Hepatic stellate cell (primary cell): ENCODE measurements at places on chromosomes 1 and 21.

DNA sequence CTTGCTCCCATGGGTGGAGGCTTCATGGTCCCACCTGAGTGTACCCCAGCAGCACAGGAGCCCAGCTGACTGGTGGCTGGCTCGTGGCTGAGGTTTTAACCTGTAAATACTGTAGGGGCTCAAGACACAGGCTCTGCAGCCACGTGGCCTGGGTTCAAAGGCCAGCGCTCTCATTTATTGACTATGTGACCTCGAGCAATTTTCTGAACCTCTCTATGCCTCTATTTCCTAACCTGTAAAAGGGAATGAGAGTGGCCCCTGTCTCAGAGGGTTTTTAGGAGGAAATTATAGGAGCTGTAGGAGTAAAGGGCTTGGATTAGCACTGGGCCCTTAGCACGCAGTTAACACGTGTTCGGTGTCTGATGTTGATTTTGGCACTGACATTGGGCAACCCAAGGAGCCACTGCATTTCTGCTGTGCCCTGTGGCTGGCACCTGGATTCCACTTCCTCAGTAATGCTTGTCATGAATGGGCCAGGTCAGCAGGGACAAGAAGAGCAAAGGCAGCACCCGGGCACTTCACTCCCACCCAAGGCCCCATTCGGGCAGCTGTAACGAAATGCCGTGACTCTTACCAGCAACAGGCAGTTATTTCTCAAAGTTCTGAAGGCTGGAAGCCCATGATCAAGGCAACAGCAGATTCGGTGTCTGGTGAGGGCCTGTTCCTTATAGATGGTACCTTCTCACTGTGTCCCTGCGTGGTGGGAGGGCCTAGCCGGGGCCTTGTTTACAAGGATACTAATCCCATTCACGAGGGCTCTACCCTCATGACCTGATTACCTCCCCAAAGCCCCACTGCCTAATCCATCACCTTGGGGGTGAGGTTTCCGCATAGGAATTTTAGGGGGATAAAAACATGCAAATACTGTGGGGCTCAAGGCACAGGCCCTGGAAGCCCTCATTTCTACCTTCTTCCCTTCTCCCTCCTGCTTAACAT, 25.2 kb downstream of the ARHGEF10L start:
- no peak for DNase-seq

GRCh38 chr1:229107972-229108371, 162.9 kb upstream of the RAB4A start:
- DNase-seq, result no peak

- no peak for DNase-seq
Measured at GRCh38 chr1:82392946-82393345, 592.2 kb downstream of the ADGRL2 start.

GRCh38 chr1:26694638-26695355, 1.0 kb upstream of the ARID1A start:
- DNase-seq, result no peak

GRCh38 chr1:84944767-84945486, 51.9 kb upstream of the LPAR3 start:
- peak; percentile 49 for DNase-seq

- no peak for DNase-seq
Measured at GRCh38 chr1:4561205-4561604, 93.2 kb upstream of the AJAP1 start.

DNA sequence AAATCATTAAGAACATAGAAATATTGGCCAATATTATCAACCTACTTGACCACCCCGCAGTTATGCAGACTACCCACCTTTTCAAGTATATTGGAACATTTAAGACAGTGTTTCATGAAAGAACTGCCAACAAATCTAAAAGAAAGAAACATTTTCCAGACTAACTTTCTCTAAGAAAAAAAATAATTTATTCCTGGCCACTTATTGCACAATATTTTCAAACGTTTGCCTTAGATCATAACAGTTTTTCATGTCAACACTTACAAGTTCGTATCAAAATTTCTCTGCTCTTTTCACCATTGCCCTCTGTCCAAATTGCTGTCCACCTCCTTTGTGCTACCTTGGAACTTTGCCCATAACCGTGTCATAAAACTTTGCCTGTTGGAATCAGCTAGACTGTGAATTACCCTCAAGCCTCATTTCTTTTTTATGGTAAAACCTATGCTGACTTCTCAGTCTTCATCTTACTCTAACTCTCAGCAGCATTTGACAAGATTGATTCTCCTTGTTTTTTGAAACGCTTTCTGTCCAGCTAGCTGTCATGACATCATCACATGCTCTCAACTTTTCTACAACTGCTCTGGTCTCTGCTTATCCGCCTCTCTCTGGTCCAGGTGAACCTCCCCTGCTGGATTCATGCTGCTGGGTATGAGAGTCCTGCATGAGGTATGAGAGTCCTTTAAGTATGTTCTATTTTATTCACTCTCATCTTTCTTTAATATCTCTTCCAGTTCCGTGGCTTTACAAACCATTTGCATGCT, 92.8 kb upstream of the CHRM3 start:
- no peak for DNase-seq

GRCh38 chr1:204831186-204831585, 39.5 kb upstream of the NFASC start:
- DNase-seq, result no peak

DNA sequence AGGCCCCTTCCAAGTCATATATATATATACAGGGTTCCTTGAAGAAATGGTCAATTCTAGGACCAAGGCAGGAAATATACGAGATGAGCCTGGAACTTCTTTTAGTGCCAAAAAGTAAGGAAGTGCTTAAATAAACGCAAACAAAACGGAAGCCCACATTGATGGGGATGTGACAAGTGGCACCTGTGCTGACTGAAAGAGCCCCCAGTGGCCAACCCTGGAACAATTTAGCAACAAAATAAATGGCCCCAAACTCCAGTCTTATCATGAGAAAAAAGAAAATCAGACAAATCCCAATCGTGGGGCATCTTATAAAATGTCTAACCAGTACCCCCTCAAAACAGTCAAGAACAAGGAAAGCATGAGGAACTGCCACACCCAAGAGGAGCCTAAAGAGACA, 17.7 kb downstream of the PLA2G5 start:
- DNase-seq, result no peak

DNA sequence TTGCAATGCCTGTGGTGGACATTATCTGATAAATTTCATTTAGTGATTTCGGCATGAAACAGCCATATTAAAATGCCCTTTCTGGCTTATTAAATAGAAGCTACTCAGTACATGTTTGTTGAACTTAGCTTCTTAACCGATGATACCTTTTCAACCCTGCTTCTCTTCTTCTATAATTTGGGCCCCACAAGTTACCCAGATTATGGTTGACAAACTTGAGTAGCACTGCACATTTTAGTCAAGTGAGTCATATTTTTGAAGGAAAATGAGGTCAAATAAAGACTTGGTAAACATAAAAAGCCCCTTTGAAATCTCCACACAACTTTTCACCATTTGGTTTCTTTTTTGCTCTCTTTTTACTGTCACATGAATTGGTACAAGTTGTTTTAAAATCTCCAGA, 33.8 kb downstream of the GIPC2 start:
- DNase-seq, result no peak

GRCh38 chr21:42093991-42094421, 22.9 kb downstream of the UMODL1 start:
- peak; percentile 94 for DNase-seq

- DNase-seq, result no peak
Measured at GRCh38 chr21:31777857-31778256, 45.9 kb upstream of the SCAF4 start.

DNA sequence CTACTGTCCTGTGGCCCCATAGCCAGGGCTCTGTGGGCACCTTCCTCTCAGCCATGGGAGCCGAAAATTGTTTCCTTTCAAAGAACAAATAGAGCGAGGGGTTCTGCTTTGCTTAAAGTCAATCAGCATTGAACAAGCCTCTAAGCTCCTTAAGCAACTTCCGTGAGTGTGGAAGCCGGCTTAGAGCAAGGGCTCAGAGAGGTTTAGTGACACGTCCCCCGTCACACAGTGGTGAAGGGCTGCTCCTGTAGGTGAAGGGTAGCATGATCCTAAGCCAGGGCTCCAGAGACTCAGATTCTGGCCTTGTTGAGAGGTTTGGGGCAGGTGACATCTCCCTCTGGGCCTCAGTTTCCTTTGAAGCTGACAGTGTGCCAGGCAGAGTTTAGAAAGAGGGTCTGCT, 94.0 kb upstream of the WNT4 start:
- no peak for DNase-seq

DNA sequence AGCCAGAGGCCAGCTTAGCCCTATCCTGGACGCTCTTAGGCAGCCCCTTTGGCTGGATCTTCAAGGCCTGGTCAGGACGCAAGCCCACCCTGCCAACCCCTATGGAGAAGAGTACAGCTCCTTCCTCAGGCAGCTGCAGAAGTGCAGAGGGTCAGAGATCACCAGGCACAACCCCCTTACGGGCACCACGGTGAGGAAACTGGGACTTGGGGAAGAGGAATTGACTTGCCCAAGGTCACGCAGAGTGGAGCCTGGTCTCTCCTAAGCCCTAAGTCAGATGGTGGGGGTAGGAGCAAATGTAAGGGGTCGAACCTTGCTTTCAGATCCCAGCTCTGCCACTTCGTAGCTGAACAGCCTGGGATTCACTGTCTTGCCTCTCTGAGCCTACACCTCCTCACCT, 3.7 kb downstream of the E2F2 start:
- DNase-seq, result no peak

DNA sequence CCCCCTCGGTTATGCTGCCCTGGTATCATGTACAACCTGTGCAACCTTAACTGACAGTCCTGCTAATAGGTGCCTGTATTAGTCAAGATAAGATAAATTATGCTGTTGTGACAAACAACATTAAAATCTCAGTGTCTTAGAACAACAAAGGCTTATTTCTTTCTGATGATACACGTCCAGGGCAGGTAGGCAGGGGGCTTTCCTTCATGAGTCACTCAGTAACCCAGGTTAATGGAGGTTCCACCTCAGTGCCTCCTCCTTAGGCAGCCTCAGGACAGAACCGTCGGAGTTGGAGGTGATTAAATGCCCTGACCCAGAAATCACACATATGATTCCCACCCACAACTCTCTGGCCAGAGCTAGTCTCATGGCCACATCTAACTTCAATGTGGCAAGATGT, 94.6 kb upstream of the CASZ1 start:
- DNase-seq, result no peak

- DNase-seq, result no peak
Measured at GRCh38 chr1:212794561-212795014, 2.9 kb downstream of the TATDN3 start.

DNA sequence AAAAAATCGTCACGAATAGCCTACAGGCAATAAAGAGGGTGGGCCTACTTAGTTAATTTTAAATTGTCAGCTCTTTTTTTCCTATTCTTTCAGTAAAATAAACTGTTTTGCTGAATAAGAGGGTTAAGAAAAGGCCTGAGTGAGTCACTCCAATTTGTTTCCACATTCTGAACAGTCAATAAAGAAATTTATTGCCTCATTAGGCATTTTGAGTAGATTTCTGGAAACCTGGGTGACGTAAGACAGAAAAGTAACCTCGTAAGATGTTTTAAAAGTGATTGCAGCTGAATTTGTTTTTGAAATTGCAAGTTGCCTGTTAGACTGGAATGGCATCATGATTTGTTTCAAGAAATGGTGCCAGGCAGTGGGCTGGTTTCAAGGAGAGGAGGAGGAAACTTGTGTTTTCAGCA, 439.3 kb downstream of the USP25 start:
- no peak for DNase-seq

GRCh38 chr1:16155537-16156410, at the start of gene EPHA2:
Gene EPHA2, minus strand, starts transcription at chr1:16156069. Its CDS starts 137 bp downstream, at chr1:16155932.
- DNase-seq, result peak; percentile 92

DNA sequence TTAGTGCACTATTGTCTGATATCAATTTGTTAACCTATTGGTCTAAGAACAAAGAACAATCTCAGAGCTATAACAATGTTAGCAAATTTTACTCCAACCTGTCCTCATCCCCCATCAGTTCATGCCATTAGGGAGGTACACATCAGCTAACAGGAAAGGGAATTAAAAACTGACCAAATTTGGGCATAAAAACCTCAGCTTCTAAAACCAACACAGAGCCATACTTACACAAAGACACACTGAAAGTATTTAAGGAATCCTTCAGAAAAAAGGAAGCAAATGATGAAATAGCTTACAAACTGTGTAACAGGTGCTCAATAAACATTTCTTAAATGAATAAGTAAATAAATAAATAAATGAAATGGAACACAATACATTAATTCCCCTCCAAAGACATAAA, 89.2 kb downstream of the TTLL7 start:
- DNase-seq, result no peak

DNA sequence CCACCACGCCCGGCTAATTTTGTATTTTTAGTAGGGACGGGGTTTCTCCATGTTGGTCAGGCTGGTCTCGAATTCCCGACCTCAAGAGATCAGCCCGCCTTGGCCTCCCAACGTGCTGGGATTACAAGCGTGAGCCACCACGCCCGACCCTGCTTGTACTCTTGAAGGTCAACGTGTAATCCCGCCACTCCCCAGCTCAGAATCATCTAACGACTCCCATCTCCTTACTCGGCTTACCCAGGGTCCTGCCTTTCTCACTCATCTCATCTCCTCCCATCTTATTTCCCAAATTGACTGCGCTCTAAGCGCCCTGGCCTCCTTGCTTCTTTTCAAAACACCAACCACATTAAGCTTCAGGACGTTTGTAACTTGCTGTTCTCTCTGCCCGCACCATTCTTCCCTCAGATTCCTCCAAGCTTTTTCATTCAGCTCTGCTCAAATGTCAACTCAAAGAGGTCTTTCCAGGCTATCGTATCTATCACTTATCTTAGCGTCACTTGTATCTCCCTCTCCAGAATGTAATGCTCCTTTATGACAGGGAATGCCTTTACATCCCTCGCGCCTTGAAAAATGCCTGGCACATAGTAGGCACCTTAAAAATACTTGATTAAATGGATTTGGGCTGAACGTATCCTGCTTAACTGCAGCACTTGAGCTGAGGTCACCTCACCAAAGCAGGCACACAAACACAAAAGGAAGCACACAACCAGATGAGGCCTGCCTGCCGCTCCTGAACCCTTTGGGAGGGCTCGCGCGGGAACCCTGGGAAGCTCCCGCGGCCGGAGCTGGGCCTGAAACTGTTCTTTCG, 1.4 kb upstream of the USP1 start:
- no peak for DNase-seq

GRCh38 chr1:86231076-86231475, 74.5 kb upstream of the COL24A1 start:
- DNase-seq, result no peak
